Amniotic epithelial cell (primary cell): ENCODE measurements at places on chromosomes 1 and 21.

GRCh38 chr1:183471743-183472487 is 384 bp upstream of the SMG7 start:
- DNase-seq, result peak; percentile 98

DNA sequence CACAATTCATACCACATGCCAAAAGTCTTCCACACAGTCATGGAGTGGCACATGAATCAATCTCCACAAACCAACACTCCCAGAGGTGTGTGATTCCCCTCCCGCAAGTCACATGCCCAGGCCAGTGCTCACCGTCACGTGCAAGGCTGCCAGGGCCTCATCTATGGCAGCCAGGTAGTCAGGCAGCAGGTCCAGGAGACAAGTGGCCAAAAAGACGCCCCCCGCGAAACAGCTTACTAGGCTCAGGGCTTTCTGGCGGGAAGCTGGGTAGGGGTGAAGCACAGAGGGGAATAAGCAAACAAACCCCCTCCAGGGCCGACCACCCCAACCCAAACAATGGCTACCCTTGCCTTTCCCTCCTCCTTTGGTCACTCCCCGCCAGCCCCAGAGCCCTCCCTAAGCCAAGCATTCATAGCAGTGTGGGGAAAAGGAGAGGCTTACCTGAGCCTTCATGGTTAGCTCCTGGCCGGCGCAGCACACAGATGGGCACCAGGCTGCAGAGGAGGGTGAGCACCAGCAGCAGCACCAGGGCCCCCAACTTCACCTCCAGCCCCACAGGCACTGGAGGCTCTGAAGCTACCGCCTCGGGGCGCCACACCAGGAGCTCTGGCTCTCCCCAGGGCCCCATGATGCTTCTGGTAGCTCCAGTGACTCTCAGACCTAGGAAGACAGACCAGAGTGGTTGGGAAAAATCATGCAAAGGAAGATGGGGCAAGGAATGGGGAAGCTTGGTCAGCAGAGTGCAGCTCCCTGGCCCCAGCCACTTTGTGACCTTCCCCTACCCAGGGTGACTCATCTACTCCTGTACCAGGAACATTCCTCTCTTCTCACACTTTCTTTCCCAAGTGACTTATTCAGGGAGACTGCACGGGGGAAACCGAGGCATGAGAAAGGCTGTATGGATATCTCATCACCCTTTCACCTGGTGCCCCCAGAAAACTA is 978 bp downstream of the SLC39A1 start:
- DNase-seq, result peak; percentile 82

- no peak for DNase-seq
Measured at GRCh38 chr1:216721863-216722262, 1.4 kb downstream of the ESRRG start.

- DNase-seq, result peak; percentile 0
Measured at GRCh38 chr1:177546346-177546745, 375.6 kb downstream of the BRINP2 start.

GRCh38 chr21:18026359-18026758 is 207.2 kb upstream of the C21orf91 start:
- DNase-seq, result no peak

GRCh38 chr1:108685529-108685928 is 6.6 kb upstream of the PRPF38B start:
- no peak for DNase-seq

- peak; percentile 94 for DNase-seq
Measured at GRCh38 chr1:93081716-93082115, 2.6 kb downstream of the MTF2 start.

- DNase-seq, result peak; percentile 55
Measured at GRCh38 chr1:20100632-20101355, 18.5 kb downstream of the PLA2G2D start.

DNA sequence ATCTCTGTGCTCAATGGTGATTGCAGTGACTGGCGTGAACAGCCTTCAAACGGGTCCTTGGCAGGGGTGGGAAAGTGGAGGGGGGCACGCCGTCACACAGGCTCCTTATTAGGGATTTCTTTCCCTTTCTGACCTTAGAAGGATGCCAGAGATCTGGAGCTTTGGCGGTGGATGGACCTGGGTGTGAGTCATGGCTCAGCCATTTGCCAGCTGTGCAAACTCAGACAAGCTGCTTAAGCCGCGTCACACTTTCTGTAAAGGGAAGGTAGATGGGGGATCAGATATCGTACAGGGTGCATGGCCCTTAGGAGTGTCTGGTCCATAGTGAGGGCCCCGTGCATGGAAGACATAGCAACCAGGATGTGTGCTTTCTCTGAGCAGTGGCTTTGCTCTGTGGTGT is 48.3 kb upstream of the C1orf174 start:
- no peak for DNase-seq

- DNase-seq, result no peak
Measured at GRCh38 chr1:24032981-24033380, 52.9 kb upstream of the SRSF10 start.

- no peak for DNase-seq
Measured at GRCh38 chr1:186996816-186997215, 168.1 kb downstream of the PLA2G4A start.

- peak; percentile 40 for DNase-seq
Measured at GRCh38 chr1:93614541-93614940, 67.1 kb downstream of the BCAR3 start.
